ENCODE measurements at places on chromosomes 7 and 10.

GRCh38 chr7:106915873-106916272, 50.8 kb downstream of the PIK3CG start:
- DNase-seq = no peak

- no peak for DNase-seq
Measured at GRCh38 chr10:87079106-87079836, 15.4 kb downstream of the GLUD1 start.

- no peak for DNase-seq
Measured at GRCh38 chr10:28564905-28565304, 32.0 kb downstream of the WAC start.

DNA sequence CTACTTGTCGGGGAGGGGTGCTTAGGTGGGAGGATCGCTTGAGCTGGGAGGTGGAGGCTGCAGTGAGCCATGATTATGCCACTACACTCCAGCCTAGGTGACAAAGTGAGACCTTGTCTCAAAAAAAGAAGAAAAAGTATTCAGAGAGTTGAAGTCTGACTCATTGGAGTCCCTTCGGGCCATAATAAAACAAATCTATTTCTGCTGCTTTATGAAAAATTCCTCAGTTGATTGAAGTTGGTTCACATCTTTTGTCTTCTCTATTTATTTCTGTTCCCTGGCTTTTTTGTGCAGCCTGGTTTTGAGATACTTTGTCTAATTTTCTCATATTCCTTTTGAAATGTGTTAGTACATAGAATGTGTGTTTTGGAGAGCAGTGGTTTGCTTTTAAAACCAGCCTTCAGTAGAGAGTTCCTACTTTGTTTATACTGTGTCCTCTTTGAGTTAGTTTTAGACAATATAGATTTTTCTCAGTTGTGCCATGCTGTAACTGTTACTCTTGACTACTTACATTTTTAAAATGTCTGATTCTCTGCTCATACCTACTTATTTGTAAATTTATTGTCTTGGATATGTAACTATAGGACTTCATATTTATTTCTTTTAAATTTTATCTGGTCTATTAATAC, 36.7 kb downstream of the LUC7L2 start:
- DNase-seq = no peak

GRCh38 chr7:71497256-71497946, 365.5 kb downstream of the GALNT17 start:
- DNase-seq = no peak

DNA sequence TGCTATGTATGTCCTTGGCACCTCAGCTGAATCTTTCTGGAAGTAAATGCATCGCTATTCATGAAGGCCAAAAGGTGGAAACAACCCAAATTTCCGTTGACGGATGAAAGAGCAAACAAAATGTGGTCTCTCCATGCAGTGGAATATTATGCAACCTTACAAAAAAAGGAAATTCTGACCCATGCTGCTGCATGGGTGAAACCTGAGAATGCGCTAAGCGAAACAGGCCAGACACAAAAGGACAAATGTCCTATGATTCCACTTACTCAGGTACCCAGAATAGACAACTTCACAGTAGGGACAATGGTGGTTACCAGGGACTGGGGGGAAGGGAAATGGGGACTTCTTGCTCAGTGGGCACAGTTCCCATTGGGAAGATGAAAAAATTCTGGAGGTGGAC, 158.8 kb downstream of the CAMK1D start:
- DNase-seq = no peak

DNA sequence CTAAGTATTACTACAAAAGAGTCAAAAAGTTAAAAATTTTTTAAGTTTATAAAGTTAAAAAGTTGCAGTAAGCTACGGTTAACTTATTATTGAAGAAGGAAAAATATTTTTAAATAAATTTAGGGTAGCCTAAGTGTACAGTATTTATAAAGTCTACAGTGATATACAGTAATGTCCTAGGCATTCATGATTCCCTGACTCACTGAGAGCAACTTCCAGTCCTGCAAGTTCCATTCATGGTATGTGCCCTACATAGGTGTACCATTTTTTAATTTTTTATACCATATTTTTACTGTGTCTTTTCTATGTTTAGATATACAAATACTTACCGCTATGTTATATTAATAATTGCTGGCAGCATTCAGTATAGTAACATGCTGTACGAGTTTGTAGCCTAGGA, 92.3 kb downstream of the CTNNA3 start:
- DNase-seq = no peak

DNA sequence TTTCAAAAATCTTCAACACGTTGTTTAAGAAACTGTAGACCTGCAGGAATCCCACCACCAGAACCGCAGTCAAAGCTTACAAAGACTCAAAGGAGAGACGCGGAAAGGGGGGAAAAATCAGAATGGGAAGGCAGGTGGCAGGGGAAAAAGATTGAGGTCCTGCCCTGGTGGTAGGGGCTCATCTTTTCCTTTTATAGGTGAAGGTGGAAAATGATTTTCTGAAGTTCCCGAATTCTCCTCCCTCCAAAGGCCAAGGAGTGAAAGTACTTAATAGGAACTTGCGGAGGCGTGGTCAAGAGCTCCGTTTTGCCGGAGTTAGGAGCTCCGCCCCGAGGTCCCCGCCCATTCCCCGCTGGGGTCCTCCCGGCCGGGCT, 724 bp downstream of the BBIP1 start:
- DNase-seq = peak; percentile 90

DNA sequence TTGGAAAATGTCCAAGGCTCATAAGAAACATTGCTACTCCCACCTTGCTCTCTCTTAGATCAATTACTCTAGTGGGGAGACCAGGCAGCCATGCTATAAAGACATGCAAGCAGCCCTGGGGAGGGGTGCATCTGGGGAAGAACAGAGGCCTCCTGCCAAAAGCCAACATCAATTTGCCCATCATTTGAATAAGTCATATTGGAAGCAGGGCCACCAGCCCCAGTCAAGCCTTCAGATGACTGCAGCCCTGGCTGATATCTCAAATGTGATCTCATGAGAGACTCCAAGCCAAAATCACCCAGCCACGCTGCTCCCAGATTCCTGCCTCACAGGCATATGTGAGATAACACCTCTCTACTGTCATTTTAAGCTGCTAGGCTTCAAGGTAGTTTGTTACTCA, 157.5 kb upstream of the PDE1C start:
- no peak for DNase-seq

GRCh38 chr10:29736366-29737073, 101.7 kb upstream of the SVIL start:
- DNase-seq = peak; percentile 74

- DNase-seq = no peak
Measured at GRCh38 chr10:48614481-48615390, 9.9 kb upstream of the ARHGAP22 start.

GRCh38 chr7:128827971-128828711, 2.1 kb upstream of the FLNC start:
- DNase-seq = no peak

DNA sequence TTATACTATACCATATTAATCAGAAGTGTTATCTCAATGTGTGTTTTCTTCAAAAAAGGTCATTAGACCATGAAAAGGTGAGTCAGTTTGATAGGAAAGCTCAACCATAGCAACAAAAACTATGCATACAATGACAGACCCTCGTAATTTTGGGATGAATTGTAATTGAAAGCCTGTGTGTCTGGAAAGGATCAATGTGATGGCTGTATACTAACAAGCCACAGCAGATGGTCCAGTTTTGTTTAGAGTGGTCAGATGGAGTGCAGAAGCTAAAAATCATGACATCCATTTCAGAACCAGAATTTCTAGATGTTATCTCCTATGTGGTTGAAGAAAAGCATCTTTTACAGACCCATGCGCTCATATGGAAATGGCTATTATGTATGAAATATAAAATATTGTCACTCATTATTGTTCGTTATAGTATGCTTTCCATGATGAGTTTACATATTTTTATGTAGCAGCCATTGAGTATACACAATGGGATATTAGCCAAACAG, 88.3 kb upstream of the CNTNAP2 start:
- no peak for DNase-seq

All from NCI-H69 (cell line).